ENCODE measurements at places on chromosomes 4 and X.

DNA sequence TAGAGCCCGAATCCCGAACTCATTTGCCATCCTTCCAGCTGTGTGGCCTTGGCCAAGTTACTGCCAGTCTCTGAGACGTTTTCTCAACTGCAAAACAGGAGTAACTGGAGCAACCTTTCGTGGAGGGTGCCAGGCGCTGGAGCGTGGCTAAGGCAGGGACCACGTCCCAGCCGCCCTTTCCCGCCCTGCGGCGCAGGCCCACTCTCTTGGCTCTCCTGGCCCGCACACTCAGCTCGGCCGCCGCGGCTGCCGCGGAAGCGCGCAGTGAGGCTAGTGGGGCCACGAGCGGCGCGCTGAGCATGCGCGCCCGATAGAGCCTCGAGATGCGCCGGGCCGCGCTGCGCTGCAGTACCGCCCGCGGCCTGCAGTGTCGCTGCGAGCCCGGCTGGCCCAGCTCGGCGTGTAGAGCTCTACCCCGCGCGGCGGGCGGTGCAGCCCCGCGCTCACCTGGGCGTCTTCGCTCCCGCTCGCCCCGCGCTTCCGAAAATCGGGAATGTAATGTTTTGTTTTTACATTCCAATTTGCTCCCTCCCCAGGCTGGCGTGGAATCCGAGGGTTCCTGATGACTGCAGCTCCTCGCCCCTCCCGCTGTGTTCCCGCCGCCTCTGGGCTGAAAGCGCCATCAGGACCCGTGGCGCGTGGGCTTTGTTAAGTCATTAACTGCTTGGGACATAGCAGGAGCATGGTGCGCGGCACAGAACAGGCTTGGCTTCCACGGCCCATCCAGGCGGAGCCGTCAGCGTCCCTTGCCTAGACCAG is 4.0 kb upstream of the ZNF518B start:
- DNase-seq, result peak; percentile 57

DNA sequence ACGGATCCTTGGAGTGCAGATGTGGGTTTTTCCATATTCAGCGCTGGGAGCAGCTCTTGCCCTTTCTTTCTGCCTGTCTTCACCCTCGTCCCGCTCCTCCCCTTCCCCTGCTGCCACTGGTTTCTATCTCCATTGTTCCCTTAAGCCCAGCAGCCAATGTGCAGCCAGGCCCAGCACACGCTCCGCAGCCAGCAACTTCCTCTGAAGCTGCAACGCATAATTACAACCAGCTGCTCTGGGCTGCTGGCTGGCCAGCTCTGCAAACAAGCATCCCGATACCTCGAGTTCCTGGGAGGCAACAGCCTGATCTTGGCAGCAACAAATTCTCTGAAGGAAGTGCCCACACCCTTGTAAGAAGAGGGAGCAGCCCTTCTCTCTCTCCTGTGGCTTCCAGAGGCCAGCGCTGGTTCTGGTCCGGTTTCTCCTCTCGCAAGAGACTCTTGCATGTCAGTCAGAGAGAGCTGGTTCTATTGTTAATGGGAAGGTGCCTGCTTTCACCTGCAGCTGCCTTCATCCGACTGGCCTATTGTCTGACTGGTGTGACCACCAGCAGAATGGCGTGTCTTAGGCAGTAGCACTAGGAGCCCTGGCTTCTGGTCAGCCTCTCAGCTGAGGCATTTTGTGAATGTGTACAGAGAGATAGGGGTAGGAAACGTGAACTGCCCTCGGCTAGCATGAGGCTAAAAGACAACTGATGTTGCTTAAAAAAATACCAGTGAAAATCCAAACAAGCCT is 83.8 kb upstream of the MAML3 start:
- DNase-seq, result no peak

- DNase-seq, result no peak
These were observed 5.7 kb downstream of the FAM120C start for GRCh38 chrX:54177306-54177705.

DNA sequence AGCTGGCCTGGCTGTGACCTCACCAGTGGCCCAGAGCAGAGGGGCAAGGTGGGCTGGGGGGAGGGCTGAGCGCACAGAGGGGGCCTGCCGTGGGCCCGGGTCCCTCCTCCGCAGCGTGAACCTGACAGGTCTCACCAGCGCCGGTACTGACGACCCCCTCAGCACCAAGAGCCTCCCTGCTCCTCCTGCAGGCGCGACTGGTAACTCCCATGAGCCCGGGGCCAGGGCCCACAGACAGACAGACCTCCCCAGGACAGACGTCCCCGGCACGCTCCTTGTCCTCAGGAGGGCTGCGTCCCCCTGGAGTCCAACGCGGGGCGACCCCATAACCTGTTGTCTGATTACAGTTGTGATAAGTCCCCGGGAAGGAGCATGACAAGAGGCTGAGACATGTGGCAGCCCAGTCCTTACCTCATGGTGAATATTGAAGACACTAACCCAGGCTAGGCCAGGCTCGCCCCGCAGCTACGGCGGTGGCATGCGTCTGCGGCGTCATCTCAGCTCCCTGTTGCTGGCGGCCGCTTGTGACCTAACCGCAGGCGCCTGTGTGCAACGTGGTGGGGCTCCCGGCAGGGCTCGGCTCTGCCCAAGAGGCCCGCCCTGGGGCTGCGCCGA is 8.5 kb downstream of the AKAP17A start:
- no peak for DNase-seq

GRCh38 chrX:41921492-41922430 is 1.6 kb downstream of the CASK start:
- no peak for DNase-seq

GRCh38 chr4:74320559-74321118 is 12.4 kb downstream of the EPGN start:
- DNase-seq, result no peak

DNA sequence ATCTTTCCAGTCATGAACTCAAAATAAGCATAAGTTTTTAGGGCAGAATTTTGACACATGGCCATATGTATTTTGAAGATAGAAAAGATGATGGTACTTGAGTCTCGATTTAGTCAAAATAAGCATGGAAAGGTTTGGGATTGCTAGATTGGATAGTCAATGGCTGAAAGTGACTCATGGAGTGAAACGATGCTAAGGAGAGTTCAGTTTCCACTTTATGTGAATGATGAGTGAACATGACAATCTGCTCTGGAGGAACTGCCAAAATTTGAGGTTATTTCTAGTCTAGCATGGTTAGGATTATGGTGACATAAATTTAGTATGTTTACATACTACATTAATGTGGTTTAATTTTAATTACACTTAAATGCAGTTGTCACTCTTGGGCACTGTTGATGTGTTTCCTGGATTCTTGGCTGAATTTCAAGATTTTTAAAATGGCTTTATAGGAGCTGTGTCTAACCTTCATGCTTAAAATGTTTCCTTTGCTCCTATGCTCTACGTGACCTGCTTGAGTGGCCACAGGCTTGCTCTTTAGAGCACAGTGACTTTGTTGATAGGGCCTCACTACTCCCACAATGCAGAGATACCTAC is 17.1 kb downstream of the DDX3X start:
- DNase-seq, result no peak

- no peak for DNase-seq
These were observed 10.1 kb downstream of the REELD1 start for GRCh38 chr4:146224326-146224966.

DNA sequence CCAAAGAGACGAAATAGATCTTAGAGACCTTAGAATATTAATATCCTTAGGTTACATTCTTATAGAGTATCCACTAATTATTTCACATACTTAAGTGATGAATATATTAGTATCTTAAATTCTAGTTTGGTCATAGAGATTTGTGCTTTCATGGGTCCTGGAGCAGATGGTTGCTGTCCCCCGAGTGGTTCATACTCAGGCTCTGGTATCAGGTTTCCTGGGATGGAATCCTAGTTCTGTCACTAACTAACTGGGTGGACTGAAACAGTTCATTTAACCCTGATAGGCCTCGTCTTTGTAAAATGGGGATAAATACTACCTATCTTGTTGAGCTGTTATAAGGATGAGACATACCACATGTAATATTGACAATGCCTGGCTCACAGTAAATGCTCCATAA is 264.6 kb downstream of the TENM3 start:
- no peak for DNase-seq

DNA sequence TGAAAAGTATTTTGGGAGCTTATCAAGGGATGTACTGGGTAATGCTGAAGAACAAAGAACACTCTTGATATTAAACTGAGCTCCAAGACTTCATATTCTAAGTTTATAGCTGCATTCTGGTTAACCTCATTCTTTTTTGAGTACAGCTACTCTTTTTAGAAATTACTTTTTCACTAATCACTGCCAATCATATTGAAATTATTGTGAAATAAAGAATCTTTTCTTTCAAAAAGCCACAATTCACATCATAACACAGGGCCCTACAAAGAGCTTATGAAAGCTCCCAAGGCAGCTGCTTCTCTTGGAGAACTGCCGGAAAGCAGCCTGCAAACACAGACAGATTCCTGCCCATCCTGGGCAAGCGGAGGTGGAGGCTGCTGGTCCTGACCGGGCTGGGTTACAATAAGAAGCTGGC is 121.4 kb downstream of the RNF150 start:
- DNase-seq, result no peak

- no peak for DNase-seq
These were observed 2.0 kb upstream of the ZDHHC9 start for GRCh38 chrX:129845616-129846190.

DNA sequence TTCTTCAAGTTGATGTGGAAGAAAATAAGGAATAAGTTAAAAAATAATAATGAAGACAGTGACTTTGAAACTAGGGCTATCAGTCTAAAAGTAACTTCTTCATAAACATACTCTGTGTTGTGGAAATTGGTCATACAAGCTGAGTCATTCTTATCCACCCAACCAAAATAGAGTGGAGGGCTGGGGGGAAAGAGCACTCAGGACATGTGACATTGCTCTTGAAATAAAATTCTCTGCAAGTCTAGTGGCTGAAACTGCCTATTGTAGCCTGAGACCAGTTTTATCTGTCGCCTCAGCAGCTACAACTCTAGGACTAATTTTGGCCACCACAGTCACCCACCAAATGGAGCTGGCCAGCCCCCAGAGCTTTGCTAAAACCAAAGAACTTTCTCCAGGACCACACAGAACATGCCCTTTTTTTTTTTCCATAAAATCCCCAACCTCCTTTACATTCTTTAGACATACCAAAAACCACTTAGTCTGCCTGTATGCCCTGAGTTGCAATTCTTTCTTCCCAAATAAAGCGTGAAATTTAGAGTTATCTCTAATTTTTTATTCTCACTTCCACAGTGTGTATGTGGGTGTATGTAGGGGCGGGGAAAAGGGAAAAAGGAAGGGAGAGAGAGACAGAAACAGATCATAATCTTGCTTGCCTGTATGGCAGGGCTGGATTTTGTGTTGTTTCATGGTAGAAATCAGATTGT is 23.0 kb upstream of the SLC25A4 start:
- no peak for DNase-seq

GRCh38 chr4:151143162-151143561 is 43.7 kb downstream of the RPS3A start:
- DNase-seq, result no peak

DNA sequence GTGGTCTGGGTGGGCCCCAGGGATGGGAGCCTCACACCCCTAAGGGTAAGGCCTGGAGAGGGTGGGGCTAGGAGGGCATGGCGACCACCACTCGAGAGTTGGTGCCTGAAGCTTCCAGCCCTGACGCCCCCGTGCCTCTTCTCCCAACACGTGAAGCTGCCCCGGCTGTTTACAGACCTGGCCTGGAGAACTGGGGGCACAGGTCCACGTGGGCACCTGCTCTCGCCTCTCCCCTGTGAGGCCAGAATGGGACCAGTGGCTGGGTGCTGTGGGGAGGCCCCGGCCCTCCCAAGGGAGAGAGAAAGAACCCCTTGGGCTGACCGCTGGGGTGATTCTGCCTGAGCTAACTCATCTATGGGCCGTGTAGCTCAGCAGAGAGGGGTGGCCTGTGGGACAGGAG is 15.5 kb downstream of the NAT8L start:
- no peak for DNase-seq

DNA sequence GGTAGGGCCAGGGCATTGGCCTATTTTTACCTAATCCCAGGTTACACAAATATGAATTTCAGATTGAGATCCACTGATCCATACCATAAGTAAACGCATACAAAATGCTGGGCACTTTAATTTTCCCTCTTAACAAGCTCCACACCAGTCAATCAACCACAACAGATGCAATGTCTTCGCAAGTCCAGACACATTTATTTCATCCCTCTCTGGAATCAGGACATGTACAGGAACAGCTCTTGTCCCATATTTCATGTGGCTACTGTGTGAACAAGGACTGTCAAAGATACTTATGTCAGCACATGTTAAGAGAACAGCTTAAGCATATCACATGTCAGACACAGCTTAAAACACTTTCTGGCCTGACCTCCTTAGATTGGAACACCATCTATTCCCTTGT is 145.9 kb downstream of the PPP3CA start:
- no peak for DNase-seq

Measured in stimulated activated CD4-positive, alpha-beta T cell treated with anti-CD3 and anti-CD28 coated beads, Interleukin-1b, Interleukin-23, amount 100 ng/mL, for 1 hour (primary cell).